ENCODE measurements at places on chromosomes 4 and X.

- no peak overlapping the region for H3K27ac ChIP-seq
- H3K4me1 ChIP-seq, result no peaks in the 10 kb centered on the region
- H3K36me3 ChIP-seq, result no peaks in the 10 kb centered on the region
- H3K27me3 ChIP-seq, result no peaks in the 10 kb centered on the region
- no peak for DNase-seq
Observed at GRCh38 chrX:118593407-118593806, 97.8 kb downstream of the DOCK11 start.

DNA sequence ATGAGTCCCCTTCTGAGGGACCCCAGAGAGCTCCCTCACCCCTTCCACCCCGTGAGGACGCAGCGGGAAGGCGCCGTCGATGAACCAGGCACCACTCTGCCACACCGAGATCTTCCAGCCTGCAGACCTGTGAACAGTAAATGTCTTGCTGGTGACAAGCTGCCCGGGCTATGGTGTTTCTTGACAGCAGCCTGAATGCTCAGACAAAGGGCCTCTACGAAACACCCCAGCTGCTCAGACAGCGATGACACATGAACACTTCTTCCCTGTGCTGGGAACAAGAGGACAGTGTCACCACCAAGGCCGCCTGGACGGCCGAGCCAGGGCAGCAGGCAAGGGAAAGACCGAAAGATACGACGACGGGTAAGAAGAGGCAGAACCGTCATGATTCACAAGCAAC is 30.6 kb upstream of the GTPBP6 start:
- H3K4me1 ChIP-seq, result no peaks in the 10 kb centered on the region
- no peaks in the 10 kb centered on the region for H3K27me3 ChIP-seq
- no peak for DNase-seq
- no peak overlapping the region for H3K4me3 ChIP-seq
- peak overlapping the region; percentile 25 for H3K27ac ChIP-seq
- H3K36me3 ChIP-seq, result no peaks in the 10 kb centered on the region

GRCh38 chr4:128220286-128221235 is 67.1 kb downstream of the PGRMC2 start:
- H3K36me3 ChIP-seq, result no peaks in the 10 kb centered on the region
- H3K4me1 ChIP-seq, result no peaks in the 10 kb centered on the region
- H3K4me3 ChIP-seq, result no peak overlapping the region
- no peak overlapping the region for H3K27ac ChIP-seq

DNA sequence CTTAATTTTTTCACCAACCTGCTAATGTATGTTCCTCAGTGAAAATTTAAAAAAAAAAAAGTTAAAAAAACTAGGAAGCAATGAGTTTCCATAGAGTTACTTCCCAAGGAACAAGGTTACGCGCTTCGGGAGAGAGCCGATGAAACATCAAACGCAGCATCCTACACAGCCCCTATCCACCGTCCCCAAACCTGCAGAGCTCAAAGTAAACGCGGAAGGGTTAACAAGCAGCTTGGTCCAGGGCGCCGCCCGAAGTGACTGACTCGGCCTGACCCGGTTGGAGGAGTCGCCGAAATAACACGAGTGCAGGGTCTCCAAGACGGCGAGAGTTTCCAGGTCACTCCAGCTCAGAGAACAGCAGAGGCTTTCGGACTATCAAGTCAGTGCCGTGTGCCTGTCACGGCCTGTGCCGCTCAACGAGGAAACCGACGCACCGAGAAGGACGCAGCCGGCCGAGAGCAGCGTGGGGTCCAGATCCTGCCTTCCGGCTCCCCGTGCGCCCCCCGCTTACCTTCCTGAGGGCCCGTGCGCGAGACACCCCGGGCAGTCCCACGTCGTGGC is 512 bp downstream of the NOP14 start:
- peak; percentile 36 for DNase-seq
- H3K4me3 ChIP-seq, result peak overlapping the region; percentile 81
- peak overlapping the region; percentile 95 for H3K27ac ChIP-seq
- no peaks in the 10 kb centered on the region for H3K27me3 ChIP-seq

DNA sequence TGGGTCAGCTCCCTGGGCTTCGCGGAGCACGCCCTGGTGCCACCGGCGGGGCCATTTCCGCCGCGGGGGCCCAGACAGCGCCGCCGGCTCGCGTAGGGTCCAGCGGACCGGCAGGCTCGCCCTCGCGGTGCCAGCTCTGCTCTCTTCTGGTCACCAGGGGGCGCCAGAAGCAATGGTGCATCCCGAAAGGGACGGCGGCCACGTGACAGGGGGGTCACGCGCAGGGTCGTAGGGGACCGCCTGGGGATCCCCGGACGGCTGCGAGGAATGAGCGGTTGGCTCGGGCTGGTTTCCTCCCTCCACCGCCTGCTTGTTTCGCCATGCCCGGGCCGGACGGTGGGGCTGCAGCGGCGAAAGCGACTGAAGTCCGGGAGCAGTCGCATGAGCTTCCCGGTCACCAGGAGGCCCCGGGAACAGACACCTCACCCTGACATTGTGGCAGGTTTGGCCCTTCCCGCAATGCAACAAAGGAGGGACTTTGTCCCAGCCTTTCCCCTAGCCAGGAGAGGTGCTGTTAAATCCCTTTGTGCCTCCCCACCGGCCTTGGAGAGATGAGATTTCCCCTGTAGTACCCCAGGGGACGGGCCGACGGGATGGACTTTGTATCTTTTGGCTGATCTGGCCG is 15.8 kb downstream of the ZCCHC12 start:
- peak; percentile 55 for DNase-seq
- H3K4me3 ChIP-seq, result peak overlapping the region; percentile 62
- H3K27me3 ChIP-seq, result no peaks in the 10 kb centered on the region
- peak overlapping the region; percentile 59 for H3K27ac ChIP-seq
- H3K36me3 ChIP-seq, result no peaks in the 10 kb centered on the region

DNA sequence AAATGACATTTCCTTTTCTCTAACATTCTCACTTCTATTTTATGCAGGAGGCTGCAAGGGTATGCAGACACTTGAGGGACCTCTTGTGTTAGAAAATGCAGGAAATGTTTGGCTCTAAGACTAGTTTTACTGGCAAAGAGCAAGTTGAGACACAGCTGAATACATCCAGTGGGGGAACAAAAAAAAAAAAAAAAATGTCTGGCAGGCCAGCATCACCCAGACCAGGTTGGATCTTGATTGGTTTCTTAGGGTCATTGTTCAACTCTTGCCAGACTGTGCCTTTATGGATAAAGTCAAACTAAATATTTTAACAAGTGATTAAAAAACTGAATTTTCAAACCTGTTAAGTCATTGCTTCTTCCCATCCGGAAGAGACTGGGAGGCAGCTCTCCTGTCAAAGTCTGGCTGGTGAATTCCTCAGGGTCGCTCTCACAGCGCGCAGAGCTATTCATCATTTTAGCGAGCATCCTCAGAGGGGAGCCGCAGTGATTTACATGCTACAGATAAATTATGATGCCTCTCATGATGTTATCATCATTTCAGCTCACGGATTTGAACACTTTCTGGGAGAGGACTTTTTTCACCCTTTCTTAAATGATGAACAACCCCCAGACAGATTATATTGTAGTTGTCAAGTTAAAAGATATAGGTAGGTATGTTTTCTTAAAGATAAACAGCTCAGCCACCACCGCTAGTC is 23.6 kb upstream of the PACRGL start:
- no peaks in the 10 kb centered on the region for H3K27me3 ChIP-seq
- H3K36me3 ChIP-seq, result no peaks in the 10 kb centered on the region
- DNase-seq, result no peak
- H3K4me3 ChIP-seq, result no peak overlapping the region
- no peaks in the 10 kb centered on the region for H3K4me1 ChIP-seq

DNA sequence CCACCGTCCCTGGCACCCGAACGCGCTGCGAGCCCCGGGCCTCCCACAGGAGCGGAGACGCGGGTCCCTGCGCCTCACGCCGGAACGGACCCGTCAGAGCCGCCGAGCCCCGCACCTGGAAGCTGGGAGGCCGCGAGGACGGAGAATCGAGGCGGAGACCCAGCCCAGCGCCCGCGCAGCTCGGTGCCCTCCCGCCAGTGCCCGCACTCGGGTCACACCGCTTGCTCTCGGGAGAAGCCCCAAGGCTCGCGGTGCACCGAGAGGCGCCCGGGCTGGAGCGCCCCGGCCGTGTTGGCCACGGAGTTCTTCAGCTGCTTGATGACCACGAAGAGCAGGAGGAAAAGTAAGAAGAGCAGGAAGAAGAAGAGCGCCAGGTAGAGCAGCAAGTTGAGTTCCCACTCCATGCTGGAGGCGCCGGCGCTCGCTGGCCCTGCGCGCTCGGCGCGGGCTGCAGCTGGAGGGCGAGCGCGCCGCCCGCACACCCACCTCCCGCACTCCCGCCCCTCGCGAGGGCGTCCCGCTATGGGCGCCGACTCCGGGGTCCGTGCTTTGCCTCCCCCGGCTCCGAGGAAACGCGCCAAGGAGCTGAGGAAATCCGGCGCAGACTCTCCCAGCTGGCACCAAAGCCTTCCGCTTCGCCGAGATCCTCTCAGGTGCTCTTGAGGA is at the start of gene SMIM43:
Gene SMIM43 (minus strand): TSS at position 463 of the 666 bp plus-strand sequence. CDS start 59 bp downstream, at position 404.
- peaks cover 18% of the 10 kb centered on the region for H3K27me3 ChIP-seq
- no peaks in the 10 kb centered on the region for H3K4me1 ChIP-seq
- no peak within 1 kb of the TSS for H3K27ac ChIP-seq
- H3K36me3 ChIP-seq, result no peaks in the 10 kb centered on the region

GRCh38 chr4:3376266-3376665 is 65.5 kb upstream of the HGFAC start:
- no peak overlapping the region for H3K4me3 ChIP-seq
- H3K36me3 ChIP-seq, result no peaks in the 10 kb centered on the region
- no peaks in the 10 kb centered on the region for H3K27me3 ChIP-seq
- no peak overlapping the region for H3K27ac ChIP-seq
- H3K4me1 ChIP-seq, result no peaks in the 10 kb centered on the region

- no peak overlapping the region for H3K27ac ChIP-seq
- H3K4me3 ChIP-seq, result no peak overlapping the region
- no peak for DNase-seq
Observed at GRCh38 chr4:132683957-132684356, 465.1 kb upstream of the PCDH10 start.

DNA sequence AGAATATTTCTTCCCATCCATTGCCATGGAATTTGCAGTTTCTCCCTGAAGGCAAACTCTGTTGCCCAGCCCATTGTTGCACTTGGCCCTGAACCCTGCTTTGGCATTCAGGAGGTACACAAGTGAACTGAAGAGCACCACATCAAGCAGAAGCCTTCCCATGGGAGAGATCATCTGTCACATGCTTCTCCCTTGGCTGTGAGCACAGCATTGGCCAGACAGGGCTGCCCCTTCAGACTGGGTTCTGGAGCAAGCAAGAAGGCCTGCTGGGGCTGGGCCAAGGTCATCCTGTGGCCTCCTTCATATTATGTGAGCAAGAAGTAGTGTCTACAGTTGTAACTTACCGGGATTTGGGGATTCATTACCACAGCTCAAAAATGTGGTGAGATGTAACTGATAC is 22.7 kb downstream of the SCML1 start:
- H3K4me1 ChIP-seq, result no peaks in the 10 kb centered on the region
- no peaks in the 10 kb centered on the region for H3K27me3 ChIP-seq
- no peaks in the 10 kb centered on the region for H3K36me3 ChIP-seq

DNA sequence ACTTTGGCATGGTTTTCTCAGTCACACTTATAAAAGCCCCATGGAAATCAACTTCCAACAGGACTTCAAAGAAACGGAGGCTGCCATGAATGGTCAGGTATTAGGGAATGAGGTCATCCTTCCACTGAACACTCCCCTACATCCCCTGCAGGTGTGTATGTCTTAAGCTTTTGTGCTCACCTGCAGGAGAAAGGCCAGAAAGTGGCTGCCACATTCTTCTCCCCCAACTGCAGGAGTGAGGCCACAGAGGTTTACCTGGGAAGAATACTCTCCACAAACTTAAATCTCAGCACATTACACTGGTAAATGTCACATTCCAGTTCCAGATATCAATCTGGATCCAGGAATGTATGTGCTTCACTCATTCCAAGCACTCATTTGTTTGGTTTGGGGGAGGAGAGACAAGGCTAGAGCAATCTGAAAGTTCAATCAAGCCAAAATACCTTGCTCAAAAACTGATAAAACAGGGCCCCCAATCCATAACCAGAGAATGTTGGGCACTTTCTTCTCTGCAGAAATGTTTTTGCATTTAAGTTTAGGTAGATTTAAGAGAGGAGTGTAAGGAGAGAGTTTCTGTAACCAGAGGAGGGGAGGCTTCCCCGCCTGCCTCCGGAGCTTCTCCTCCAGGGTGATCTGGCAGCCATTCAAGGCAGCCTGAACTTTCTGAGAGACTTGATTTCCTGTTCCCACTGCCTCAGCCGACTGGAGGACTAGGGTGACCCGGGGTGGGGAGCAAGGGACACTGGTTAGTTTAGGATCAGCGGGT is 15.4 kb downstream of the FAM9C start:
- no peaks in the 10 kb centered on the region for H3K4me1 ChIP-seq
- H3K36me3 ChIP-seq, result no peaks in the 10 kb centered on the region
- peak overlapping the region; percentile 40 for H3K27ac ChIP-seq
- no peaks in the 10 kb centered on the region for H3K27me3 ChIP-seq
- no peak overlapping the region for H3K4me3 ChIP-seq

DNA sequence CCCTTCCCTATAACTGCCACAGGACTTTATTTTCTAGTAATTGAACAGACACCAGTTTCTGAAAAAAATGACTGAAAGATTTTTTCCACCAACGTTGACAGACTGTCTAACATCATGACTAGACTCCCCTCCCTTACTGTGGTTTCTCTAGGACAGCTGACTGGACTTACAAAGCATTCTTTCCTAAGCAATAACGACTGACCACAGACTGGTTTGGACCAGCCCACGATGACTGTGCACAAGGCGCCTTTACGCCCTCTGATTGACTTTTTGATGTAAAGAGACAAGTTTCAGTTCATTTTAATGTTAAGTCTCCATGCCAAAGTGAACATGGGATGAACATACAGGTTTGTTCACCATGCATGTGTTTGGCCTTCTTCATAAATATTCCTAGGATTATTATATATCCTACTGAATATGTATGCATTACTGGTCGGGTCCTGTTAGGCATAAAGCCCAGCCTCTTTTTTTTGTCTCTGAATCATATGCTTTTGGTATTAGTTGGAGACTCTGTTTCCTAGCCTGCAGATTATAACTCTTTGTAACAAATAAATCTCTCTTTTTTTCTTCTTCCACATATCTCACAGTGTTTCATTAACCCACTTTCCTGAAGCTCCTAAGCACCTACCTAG is 50.5 kb upstream of the UGT2B4 start:
- H3K4me3 ChIP-seq, result no peak overlapping the region
- no peak overlapping the region for H3K27ac ChIP-seq
- H3K4me1 ChIP-seq, result no peaks in the 10 kb centered on the region
- H3K36me3 ChIP-seq, result no peaks in the 10 kb centered on the region
- no peaks in the 10 kb centered on the region for H3K27me3 ChIP-seq

Data from gastrocnemius medialis (tissue), 4 donors.